Keratinocyte (primary cell): ENCODE measurements at places on chromosomes 5 and 9.

- no peaks in the 10 kb centered on the region for H3K4me1 ChIP-seq
- no peaks in the 10 kb centered on the region for H3K27me3 ChIP-seq
- no peak for DNase-seq
- no peak overlapping the region for H3K27ac ChIP-seq
- no peak overlapping the region for H3K4me3 ChIP-seq
Observed at GRCh38 chr5:3385991-3386519, 209.6 kb upstream of the IRX1 start.

GRCh38 chr9:108691614-108692013, 164.2 kb downstream of the ACTL7B start:
- peak; percentile 85 for DNase-seq
- H3K36me3 ChIP-seq, result no peaks in the 10 kb centered on the region
- H3K27me3 ChIP-seq, result no peaks in the 10 kb centered on the region
- H3K4me1 ChIP-seq, result peaks cover 19% of the 10 kb centered on the region
- H3K4me3 ChIP-seq, result no peak overlapping the region

GRCh38 chr9:127256324-127256723, 8.2 kb upstream of the GARNL3 start:
- H3K27me3 ChIP-seq, result no peaks in the 10 kb centered on the region
- no peaks in the 10 kb centered on the region for H3K4me1 ChIP-seq
- no peaks in the 10 kb centered on the region for H3K36me3 ChIP-seq

- H3K27me3 ChIP-seq, result peaks cover 21% of the 10 kb centered on the region
- H3K4me1 ChIP-seq, result no peaks in the 10 kb centered on the region
- DNase-seq, result no peak
- H3K4me3 ChIP-seq, result no peak overlapping the region
Observed at GRCh38 chr5:1673042-1673677, 126.5 kb downstream of the MRPL36 start.

GRCh38 chr9:126164796-126165525, 161.7 kb upstream of the MVB12B start:
- H3K4me3 ChIP-seq, result no peak overlapping the region
- no peak for DNase-seq
- no peak overlapping the region for H3K27ac ChIP-seq
- no peaks in the 10 kb centered on the region for H3K27me3 ChIP-seq
- H3K36me3 ChIP-seq, result no peaks in the 10 kb centered on the region

- peaks cover 18% of the 10 kb centered on the region for H3K4me1 ChIP-seq
- H3K27me3 ChIP-seq, result no peaks in the 10 kb centered on the region
- H3K4me3 ChIP-seq, result no peak overlapping the region
- no peaks in the 10 kb centered on the region for H3K36me3 ChIP-seq
- H3K27ac ChIP-seq, result no peak overlapping the region
Observed at GRCh38 chr5:135710045-135710675, 124.3 kb upstream of the SLC25A48 start.

DNA sequence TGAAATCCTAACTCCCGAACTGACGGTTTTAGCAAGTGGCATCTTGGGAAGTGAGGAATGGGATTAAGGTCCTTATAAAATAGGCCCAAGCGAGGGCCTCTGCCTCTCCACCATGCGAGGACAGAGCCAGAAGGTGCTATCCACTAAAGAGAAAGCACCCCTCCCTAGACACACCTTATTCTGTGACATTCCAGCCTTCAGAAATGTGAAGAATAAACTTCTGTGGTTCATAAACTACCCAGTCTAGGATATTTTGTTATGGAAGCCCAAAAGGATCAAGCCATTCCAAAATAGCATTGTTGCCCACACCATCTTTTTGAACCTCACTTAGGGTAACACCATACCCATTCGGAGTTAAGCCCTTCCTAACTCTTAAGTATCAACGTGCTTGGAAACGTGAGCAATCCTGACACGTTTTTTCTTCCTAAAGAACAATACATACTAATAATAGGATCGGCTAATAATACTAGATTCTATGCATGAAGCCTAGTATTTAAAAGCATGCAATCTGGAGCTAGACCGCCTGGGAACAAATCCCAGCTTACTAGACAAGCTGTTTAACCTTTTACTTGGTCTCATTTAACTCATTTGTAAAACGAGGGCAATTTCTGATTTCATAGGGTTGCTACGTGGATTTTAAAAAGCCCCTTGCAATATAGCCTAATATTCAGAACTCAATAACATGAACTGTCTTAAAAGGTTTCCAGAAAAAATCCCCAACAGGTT, 1.1 kb upstream of the SMC2 start:
- peak overlapping the region; percentile 78 for H3K4me3 ChIP-seq
- H3K27me3 ChIP-seq, result no peaks in the 10 kb centered on the region
- peak overlapping the region; percentile 99 for H3K27ac ChIP-seq
- peaks cover 19% of the 10 kb centered on the region for H3K4me1 ChIP-seq
- no peak for DNase-seq

DNA sequence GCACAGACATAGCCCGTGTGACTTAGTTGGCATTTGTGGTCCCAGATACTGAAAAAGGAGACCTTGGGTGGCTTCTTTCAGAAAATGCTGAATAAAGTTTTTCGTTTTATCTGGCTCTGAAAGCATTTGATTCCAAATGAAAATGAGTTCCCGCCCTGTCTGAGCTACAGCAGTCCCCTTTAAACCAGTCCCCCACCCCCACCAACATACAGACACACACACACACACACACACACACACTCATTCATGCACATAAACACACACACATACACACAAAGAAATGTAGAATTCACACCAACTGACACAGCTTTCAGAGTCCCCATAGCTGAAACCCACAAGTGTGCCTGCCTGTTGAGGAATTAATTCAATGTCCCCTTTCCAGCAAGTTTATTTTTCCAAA, 97.0 kb upstream of the SMARCA2 start:
- H3K4me3 ChIP-seq, result no peak overlapping the region
- H3K27ac ChIP-seq, result no peak overlapping the region
- peaks cover 7% of the 10 kb centered on the region for H3K27me3 ChIP-seq
- DNase-seq, result no peak

DNA sequence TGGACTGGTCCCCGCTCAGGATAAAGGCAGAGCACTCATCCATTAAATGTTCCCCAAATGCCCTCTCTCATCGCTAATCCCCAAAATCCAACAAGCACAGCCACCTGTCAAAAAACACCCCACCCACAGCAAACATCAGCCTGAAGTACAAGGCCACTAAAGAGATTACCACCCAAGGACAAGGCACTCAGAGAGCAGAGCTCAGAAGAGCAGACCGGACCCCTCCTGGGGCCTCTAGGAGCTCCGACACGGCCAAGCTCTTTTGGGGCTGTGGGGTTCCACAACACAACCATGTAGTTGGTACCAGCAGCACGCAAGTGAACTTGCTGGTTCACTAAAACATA, 9.8 kb downstream of the VDAC1 start:
- no peaks in the 10 kb centered on the region for H3K27me3 ChIP-seq
- H3K4me1 ChIP-seq, result peaks cover 8% of the 10 kb centered on the region
- no peak overlapping the region for H3K4me3 ChIP-seq
- DNase-seq, result no peak
- peaks cover 17% of the 10 kb centered on the region for H3K36me3 ChIP-seq
- H3K27ac ChIP-seq, result no peak overlapping the region

- no peak overlapping the region for H3K27ac ChIP-seq
- no peak overlapping the region for H3K4me3 ChIP-seq
- no peaks in the 10 kb centered on the region for H3K36me3 ChIP-seq
Observed at GRCh38 chr9:4750023-4750673, 9.1 kb upstream of the AK3 start.

DNA sequence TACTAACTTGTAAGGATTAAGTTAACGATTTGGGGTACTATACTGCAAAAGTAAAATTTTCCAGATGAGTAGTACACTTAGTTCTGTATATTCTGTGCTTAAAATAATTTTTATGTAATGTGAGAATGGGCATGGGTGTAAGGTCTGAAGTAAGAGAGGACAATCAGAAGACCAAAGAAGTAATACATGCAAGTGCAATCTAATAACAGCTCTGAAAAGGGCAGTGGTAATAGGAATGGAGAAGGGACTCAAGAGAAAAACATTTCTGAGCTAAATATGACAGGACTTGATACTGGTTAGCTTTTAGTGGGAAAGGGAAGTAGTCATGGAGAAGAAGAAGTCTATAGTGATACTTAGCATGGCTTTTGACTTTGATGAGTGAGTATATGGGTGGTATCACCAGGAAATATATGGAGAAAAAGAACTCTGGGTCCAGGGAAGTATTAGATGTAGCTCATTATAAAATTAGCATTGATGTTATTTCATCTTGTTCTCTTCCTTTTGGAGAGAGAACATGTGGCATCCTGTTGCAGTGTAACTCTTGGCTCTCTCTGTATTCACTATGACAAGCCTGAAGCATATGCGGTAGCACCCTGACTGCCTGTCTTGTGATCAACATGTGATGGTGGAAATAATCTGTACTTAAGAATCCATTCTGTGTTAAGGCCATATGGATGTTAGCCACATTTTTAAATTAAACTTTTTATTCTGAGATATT, 60.5 kb downstream of the ERCC6L2 start:
- H3K4me3 ChIP-seq, result no peak overlapping the region
- no peaks in the 10 kb centered on the region for H3K27me3 ChIP-seq
- no peak for DNase-seq

DNA sequence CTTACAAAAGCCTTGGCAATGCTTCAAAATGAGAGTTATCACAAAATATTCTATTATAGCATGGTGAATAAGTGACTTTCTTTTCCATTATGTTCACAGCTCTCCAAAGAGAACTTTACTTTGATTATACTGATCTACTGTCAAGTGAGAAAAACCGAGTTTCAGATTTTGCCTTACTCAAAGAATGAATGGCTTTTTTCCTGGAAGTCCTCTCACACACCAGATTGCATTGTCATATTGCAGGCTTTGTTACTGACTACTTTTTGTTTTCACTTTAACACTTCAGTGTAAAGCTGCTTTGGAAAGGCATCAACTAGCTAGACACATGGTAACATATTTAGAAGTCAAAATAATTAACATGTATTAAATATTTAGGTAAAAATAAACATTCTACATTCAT, 765.2 kb upstream of the NUDT12 start:
- H3K27ac ChIP-seq, result no peak overlapping the region
- no peaks in the 10 kb centered on the region for H3K4me1 ChIP-seq
- no peaks in the 10 kb centered on the region for H3K36me3 ChIP-seq

DNA sequence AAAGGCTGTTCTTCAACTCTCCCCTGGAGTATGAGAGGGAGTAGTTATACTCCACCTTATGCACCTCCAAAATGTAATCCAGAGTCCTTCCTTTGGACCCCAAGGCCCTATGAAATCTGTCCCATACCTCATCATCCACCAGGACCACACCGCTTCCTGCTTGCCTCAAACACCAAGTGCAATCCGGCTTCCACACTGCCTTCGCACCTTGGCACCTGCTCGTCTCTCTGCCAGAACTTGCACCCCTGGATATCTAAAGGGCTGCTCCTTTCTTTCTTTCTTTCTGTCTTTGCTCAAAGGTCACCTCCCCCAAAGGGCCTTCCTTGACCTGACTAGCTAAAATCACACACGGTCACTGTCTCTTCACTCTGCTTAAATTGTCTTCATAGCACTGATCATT, 63.9 kb upstream of the SHB start:
- no peak overlapping the region for H3K27ac ChIP-seq
- no peak for DNase-seq
- peaks cover 8% of the 10 kb centered on the region for H3K27me3 ChIP-seq
- no peaks in the 10 kb centered on the region for H3K36me3 ChIP-seq
- H3K4me3 ChIP-seq, result no peak overlapping the region

DNA sequence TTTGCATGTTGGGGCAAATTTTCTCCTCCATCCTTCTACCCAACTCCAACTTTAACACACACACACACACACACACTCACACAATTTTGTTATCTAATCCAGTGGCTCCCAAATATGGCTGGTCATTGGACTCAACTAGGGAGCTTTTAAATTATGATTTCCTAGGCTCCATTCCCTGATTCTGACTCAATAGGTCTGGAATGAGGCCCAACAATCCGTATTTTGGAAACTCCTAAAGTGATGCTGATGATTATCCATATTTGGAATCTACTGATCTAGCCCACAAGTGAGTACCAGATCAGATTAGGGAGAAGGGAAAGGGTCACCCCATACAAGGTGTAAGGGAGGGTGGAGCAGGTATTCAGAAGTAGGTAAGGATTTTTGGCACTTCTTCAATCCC, 309.7 kb downstream of the TLE1 start:
- H3K27ac ChIP-seq, result no peak overlapping the region
- H3K36me3 ChIP-seq, result no peaks in the 10 kb centered on the region
- no peak for DNase-seq
- H3K4me1 ChIP-seq, result peaks cover 19% of the 10 kb centered on the region
- H3K4me3 ChIP-seq, result no peak overlapping the region

DNA sequence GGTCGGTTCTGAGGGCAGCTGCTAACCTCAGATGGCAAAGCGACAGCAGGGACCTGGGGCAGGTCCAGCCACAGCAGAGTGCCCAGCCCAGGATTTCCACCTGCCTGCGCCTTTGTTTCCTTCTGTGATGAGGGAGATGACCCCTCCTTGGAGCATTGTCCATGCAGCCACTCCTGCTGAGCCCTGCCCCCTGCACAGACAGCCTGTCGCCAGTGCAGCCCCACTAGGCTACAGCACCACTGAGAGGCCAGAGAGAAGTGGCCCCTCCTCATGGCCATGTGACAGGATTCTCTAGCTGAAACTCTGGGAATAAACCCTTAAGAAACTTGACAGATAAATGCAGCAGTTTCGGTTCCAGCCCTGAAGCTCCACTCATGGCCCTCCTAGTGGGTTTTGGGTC, 10.5 kb upstream of the MRNIP start:
- peaks cover 2% of the 10 kb centered on the region for H3K4me1 ChIP-seq
- no peak overlapping the region for H3K4me3 ChIP-seq
- no peaks in the 10 kb centered on the region for H3K27me3 ChIP-seq
- no peak for DNase-seq

DNA sequence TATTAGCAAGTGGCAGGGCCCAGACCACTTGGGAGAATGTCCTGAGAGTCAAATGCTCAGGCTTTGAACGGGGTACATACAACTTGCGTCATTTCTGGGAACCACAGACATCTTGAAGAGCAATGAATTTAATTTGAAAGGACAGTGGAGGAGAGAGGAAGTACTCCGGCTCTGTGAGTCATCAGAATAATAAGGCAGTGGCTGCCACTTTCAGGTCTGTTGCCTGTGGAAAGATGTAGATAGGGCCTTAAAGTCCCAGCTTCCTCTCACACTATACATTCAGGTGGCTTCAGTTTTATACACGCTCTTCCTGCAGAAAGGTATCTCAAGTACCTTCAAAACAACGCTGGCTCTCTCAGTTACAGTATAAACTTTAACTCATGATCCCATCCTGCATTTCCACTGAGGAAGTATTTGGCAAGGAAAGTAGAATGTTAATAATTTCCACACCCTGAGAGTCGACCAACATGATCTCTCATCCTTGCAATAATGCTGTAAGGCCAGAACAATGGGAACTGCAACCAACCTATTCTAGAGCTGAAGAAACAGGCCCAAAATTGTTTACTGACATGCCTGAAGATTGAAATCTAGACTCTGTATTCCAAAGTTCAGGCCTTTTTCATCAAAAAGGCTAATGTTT, 6.8 kb upstream of the PRUNE2 start:
- no peak overlapping the region for H3K27ac ChIP-seq
- no peaks in the 10 kb centered on the region for H3K36me3 ChIP-seq
- no peaks in the 10 kb centered on the region for H3K27me3 ChIP-seq
- no peak for DNase-seq
- H3K4me3 ChIP-seq, result no peak overlapping the region
- H3K4me1 ChIP-seq, result no peaks in the 10 kb centered on the region
